ENCODE measurements at places on chromosomes 2 and 18.

DNA sequence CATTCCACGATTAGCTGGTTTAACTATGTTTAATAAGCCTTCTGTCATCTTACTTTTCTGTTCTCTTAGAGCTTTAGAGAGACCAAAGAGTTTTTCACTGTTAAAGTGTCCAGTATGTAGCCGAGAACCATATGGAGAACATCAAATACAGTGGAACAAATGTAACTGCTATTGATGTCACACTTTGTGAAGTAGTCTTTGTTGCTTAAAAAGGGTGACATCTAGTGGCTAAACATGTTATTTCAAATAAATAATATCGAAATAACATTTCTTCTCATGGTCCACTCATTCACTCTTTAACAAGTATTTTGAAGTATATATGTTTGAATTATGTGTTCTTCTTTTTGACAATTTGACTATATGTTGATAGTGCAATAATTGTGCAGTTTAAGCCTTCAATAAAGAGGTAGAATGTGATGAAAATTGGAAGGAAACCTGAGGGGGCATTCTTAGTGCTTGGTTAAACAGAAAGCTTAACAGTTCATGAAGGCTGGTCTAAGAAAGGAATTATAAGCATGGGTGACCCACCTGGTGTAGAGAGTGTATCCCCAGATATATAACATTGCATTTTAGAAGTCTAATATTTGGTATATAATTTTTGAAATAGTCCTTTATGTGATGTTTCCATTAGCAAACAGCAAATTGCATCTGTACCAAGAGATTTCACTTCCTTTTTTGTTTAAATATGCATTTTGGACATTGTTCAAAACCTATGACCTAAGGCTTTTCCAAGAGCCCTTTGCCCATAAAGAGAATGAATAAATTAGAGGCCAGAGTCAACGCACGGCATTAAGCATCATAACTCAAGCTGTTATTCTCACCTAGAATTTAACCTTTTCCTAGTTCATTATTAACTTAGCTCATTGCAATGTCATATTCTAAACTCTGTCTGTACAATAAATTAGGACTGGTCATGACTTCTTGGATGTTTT lies 112.1 kb downstream of the KYNU start:
- peak; percentile 12 for DNase-seq

GRCh38 chr18:76502551-76502950 lies 7.5 kb upstream of the ZNF516 start:
- no peak for DNase-seq

DNA sequence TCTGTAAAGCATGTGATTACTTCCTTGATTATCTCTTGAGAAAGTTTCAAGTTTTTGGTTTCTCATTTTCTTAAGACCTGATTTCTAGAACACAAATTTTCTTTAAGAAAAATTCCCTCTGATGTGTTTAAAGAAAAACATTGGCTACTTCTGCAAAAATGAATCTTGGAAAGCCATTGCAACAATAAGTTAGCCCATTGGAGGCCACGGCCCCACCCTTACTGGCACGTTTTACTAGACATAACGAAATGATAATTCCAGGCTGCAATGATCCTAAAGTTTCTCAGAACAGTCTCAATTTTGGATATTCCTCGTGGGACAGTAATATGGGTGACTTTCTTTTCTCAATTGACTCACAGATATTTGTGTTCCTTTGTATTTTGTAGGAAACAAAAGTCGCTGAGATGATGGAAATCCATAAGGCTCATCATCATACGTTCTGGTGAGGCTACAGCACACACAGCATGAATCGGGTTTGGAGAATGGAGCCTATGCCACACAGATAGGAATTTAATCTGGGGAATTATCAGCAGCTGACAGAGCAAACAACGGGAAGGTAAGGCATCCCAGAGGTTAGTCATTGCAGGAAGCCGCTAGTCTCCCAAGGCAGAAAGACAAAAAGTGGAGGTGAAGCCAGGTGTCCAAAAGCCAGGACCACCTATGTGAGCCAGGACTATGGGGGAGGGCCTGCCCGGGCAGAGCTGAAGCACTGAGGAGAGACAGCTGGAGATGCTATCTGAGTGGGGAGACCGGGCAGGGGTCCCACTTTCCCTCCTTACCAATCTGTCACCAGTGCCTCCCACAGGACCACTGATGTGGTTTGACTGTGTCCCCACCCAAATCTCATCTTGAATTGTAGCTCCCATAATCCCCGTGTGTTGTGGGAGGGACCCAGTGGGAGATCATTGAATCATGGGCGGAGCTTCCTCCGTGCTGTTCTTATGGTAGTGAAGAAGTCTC lies 35.9 kb downstream of the SOWAHC start:
- DNase-seq, result no peak

DNA sequence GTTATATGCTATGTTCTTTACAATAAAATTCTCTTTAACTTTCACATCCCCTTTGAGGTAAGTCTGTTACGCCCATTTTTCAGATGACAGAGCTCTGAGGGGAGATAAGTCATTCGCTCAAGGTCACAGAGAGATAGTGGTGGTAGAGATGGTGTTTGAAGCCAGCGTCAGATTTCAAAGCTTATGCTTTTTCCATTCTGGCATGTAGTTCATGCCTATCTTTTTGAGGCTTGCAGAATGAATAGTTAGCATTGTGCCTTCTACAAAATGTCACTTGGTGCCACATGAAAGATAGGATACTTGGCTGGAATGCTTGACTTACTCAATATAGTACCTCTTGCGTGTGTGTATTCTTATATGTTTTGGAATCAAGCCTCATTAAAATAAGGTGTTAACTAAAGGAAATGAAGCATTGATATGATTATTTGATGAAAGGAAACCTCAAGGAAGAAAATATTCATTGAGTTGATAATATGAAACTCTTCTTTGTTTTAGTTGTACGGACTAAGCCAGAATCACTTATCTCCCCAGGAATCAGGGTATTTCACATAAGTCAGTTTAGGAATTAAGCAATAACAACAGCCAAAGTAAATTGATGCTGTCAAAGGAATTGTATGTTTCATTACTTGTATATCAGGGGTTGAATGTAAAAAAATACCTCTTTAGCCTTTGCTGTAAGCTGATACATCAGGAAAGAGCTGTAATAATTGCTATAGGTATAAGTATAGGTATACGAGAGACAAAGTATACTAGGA lies 15.5 kb downstream of the SPATS2L start:
- no peak for DNase-seq

DNA sequence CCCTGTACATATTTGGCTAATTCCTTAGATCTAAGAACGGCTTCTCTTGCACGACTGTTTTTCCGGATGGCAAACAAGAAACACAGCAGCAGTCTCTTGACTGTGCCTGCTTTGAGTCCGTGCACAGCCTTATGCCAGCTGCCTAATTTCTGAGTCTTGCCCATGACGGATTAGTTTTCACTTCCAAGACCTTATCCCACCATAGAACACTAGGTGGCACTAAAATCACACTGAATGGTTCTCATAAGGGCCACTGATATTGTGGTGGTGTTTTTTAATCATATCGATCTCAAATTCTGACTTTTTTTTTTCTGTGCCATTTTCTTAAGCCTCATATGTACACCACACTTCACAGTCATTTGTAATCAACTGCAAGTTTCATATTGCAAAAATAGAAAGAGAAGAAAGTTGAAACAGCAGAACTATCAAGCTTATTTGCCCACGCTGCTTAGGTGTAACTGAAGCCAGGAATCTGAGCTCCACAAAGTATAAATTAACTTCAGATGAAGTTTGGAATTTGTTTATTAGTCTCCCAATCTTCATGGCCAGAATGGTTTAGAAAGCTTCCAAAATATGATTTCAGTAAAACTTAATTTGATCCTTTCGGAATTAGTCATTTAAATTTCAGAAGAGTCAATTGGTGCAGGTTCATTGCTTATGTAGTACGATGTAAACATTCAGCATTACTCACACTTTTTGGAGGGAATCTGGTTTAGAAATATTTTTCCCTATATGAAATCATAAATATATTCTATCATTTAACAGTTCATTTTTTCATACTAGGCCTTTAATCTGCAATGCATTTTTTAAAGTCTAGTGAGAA lies 45.5 kb upstream of the SCN7A start:
- DNase-seq, result peak; percentile 42
